ENCODE measurements at places on chromosomes 11 and 22.
A peak's percentile ranks its signal among the peaks of the same experiment; 100 is the strongest.

DNA sequence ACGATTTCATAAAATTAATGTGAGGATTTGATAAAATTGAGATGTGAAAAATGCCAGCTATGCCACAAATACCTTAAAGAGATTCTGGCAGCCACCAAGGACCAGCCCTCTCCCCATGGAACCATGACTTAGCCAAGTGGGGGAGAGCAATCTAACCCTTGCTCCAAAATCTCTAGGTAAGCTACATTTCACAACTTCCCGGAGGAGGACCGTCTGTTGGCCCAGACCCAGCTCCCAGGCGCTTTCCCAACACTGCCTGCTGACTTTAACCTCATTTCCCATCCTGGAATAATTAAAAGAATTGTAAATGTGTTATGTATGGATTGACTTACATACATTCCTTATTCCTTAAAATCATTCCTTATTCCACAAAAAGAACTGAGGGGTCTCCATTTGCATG lies 47.5 kb upstream of the TENM4 start:
- DNase-seq, result no peak

GRCh38 chr11:94895451-94895850 lies 77.9 kb downstream of the CWC15 start:
- no peak for DNase-seq

DNA sequence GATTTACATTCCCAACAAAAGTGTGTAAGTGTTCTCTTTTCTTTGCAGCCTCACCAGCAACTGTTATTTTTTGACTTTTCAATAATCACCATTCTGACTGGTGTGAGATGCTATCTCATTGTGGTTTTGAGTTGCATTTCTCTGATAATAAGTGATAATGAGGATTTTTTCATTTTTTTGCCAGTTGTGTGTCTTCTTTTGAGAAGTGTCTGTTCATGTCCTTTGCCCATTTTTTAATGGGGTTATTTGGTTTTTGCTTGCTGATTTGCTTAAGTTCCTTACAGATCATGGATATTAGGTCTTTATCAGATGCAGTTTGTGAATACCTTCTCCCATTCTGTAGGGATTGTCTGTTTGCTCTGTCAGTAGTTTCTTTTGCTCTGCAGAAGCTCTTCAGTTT lies 107.7 kb downstream of the EHF start:
- no peak for DNase-seq

DNA sequence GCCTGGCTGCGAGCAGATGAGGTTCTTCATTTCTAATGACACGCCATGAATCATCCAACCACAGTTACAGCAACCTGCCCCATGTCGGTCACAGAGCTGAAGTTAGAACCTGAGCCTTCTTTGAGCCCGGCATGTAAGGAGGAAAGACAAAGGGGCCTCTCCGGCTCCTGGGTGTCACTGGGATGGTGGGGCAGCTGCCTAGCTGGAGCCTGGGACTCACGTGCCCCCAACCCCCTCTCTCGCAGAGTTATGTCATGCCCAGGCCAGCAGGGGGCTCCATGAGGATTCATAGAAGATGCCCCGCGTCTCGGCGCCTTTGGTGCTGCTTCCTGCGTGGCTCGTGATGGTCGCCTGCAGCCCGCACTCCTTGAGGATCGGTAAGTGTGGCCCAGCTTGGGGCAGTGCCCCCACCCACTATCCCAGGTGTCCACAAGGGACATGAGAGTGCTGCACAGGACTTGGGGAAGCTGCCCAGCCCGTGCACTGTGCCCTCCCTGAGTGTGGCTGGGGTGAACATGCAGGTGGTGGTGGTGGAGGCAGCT lies 148.5 kb downstream of the GRIK4 start:
- DNase-seq, result no peak

- no peak for DNase-seq
Measured at GRCh38 chr11:11382858-11383532, 29.9 kb upstream of the CSNK2A3 start.

GRCh38 chr22:50577987-50578775 lies at the start of gene CPT1B:
Gene CPT1B (minus strand): TSS chr22:50578427. CDS start chr22:50577915, 512 bp downstream.
- no peak for DNase-seq

- no peak for DNase-seq
Measured at GRCh38 chr11:116641561-116642045, 131.2 kb downstream of the BUD13 start.

DNA sequence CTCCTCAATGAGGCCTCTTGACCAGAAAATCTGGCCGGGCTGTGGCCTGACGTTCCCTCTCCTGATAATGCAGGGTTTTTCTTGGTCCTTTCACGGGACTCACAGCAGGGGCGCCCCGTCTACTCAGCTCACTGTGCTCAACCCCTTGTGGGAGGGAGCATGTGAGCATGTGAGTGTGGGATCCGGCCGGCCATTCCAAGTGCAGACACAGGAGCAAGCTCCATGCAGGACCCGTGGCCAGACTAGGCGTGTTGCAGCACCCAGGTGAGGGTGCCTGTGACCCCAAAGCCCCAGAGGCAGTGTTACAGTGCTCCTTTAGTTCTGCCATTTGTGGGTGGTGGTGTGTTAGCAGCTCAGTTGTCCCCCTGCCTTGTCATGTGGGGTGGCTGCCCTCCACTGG lies 18.0 kb downstream of the DHCR7 start:
- no peak for DNase-seq

DNA sequence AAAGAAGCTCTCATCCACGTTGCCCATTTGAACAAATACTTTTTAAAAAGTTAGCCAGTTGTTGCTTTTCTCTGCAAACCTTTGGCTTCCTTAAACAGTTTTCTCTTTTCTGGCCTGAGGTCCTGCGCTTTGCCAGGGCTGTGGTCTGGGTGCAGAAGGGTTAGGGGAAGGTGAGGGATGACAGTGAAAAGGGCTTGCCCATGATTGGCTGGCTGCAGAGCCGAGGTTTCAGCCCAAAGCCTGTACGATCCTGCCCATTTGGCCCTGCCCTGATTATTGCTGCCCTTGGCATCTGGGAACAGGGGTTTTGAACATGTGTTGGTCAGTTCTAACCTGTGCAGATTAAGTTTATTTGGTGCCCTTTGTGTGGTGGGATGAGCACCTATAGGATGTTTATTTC lies 1.5 kb downstream of the INCENP start:
- no peak for DNase-seq

- DNase-seq, result peak; percentile 62
Measured at GRCh38 chr22:40196628-40197360, 19.1 kb downstream of the TNRC6B start.

GRCh38 chr22:25068707-25069106 lies 116.2 kb downstream of the KIAA1671 start:
- peak; percentile 30 for DNase-seq

DNA sequence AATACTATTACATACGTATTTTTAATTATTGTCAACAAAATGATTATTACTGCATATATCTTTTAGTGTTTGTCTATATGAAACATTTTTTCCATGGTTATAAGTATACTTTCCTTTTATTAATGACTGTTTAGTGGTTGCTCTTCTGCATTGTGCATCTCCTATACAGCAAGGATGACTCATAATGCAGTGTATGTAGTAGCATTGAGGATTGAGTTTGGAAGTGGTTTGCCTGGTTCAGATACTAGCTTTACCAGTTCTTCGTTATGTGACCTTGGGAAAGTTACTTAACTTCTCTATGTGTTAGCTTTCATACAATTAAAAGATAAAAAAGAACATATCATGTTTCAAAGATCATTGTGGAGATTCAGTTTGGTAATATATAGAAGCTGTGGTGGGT lies 44.1 kb downstream of the CHORDC1 start:
- no peak for DNase-seq

All from activated CD4-positive, alpha-beta T cell treated with anti-CD3 and anti-CD28 coated beads for 4 hours (primary cell).